ENCODE measurements at places on chromosomes 4 and X. TPM values are rescaled to one million over a fixed set of nuclear protein-coding genes. Genes with fewer than 3 reads are reported as not detected.

The GUCY1A1 gene
- total RNA-seq: 63.1 TPM

The PORCN gene
- total RNA-seq: 6.1 TPM

The PCDH18 gene
- total RNA-seq: 10.8 TPM

The RAB40AL gene
- 1.6 TPM for total RNA-seq

The FAM120C gene
- total RNA-seq: 9.0 TPM

The BEX5 gene
- total RNA-seq: 4.4 TPM

The MAGEA4 gene
- total RNA-seq: not detected

The NHSL2 gene
- total RNA-seq: 12.7 TPM

The TLR3 gene
- 26.8 TPM for total RNA-seq

The GABRE gene
- 33.8 TPM for total RNA-seq

The NAA11 gene
- total RNA-seq: not detected

The ELOVL6 gene
- 3.6 TPM for total RNA-seq

The RAP1GDS1 gene
- 37.0 TPM for total RNA-seq

The AGTR2 gene
- total RNA-seq: 44.2 TPM

The PPP2R2C gene
- total RNA-seq: not detected

The SLC10A6 gene
- total RNA-seq: 0.97 TPM

The BANK1 gene
- total RNA-seq: 12.2 TPM

The PDZD4 gene
- 8.5 TPM for total RNA-seq

The BGN gene
- total RNA-seq: 157 TPM

The FRAS1 gene
- 9.2 TPM for total RNA-seq

The MAGEA2B gene
- total RNA-seq: not detected

The GAK gene
- 130 TPM for total RNA-seq

The ANK2 gene
- total RNA-seq: 14.0 TPM

The ASB9 gene
- 6.0 TPM for total RNA-seq

The TMSB15B gene
- 1.2 TPM for total RNA-seq

The TDO2 gene
- 1.4 TPM for total RNA-seq

The FAT1 gene
- 106 TPM for total RNA-seq

The CXCL9 gene
- 1.3 TPM for total RNA-seq

The TMPRSS11F gene
- total RNA-seq: not detected

The ARHGAP36 gene
- total RNA-seq: not detected

The ZIC3 gene
- not detected for total RNA-seq

The MAGED4 gene
- 3.2 TPM for total RNA-seq

The UCP1 gene
- not detected for total RNA-seq

The ARHGAP6 gene
- total RNA-seq: 16.7 TPM

The CSAG3 gene
- not detected for total RNA-seq

The NSUN7 gene
- 9.2 TPM for total RNA-seq

The ARX gene
- total RNA-seq: 0.53 TPM

The DUX4 gene
- not detected for total RNA-seq

The UGT8 gene
- 1.2 TPM for total RNA-seq

The BCORL1 gene
- total RNA-seq: 13.6 TPM

The DAPP1 gene
- 15.1 TPM for total RNA-seq

The ADAM29 gene
- total RNA-seq: not detected

The PAGE1 gene
- total RNA-seq: not detected

The OTUD4 gene
- total RNA-seq: 53.4 TPM
